ENCODE measurements at places on chromosomes 4 and X. TPM values are rescaled to one million over a fixed set of nuclear protein-coding genes. Genes with fewer than 3 reads are reported as not detected.

Gene PPBP
- total RNA-seq: not detected

Gene SLC2A9
- total RNA-seq: 4.5 TPM

Gene SNX12
- 51.9 TPM for total RNA-seq

Gene EVC2
- total RNA-seq: 0.32 TPM

Gene SSX3
- total RNA-seq: not detected

Gene SSX4
- not detected for total RNA-seq

Gene VCX
- total RNA-seq: not detected

Gene GABRG1
- total RNA-seq: not detected

Gene TGIF2LX
- total RNA-seq: not detected

Gene TCEAL7
- not detected for total RNA-seq

Gene NR0B1
- total RNA-seq: not detected

Gene SAGE1
- total RNA-seq: not detected

Gene OCIAD2
- total RNA-seq: 59.6 TPM

Gene LIMCH1
- not detected for total RNA-seq

Gene COL4A6
- total RNA-seq: not detected

Gene SLC16A2
- total RNA-seq: 0.08 TPM

Gene RHOXF2B
- not detected for total RNA-seq

Gene MAGEA4
- total RNA-seq: not detected

Gene DCAF12L1
- total RNA-seq: not detected

Gene UGT8
- not detected for total RNA-seq

Gene LGI2
- total RNA-seq: not detected

Gene DRP2
- 0.39 TPM for total RNA-seq

Gene HSFX3
- total RNA-seq: not detected

Gene YTHDC1
- 75.6 TPM for total RNA-seq

Measured in activated T-helper 1 cell treated with anti-CD3 and anti-CD28 coated beads, Interleukin-12 subunit alpha, Interleukin-12 subunit beta, Interleukin-2, Interleukin-4 antibody, amounts not matched to agents 30 ng/mL and 10 ng/mL and 1 ng/mL, durations not matched to agents 14 hours and 24 hours and 36 hours (primary cell).